ENCODE measurements at places on chromosomes 2 and 18. TPM values are rescaled to one million over a fixed set of nuclear protein-coding genes. Genes with fewer than 3 reads are reported as not detected.
A peak's percentile ranks its signal among the peaks of the same experiment; 100 is the strongest.

DNA sequence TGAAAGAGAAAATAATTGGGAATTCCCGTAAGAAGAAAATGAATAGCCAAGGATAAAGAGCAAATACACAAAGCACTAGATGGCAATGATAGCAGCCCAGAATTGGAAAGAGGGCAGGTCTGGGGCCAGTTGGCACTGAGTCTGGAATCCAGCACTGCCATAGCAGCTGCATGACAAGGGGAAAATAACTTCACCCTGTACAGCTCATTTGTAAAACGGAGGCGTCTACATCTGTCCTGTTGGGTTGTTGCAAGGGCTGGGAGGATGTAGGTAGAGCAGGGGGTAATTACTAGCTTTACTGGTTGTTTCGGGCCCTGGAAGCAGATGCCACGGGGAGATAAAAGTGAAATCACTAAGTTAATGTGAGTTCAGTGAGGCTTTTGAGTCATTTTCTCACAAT, 110.0 kb upstream of the RASGRP3 start:
- peak; percentile 88 for ATAC-seq

DNA sequence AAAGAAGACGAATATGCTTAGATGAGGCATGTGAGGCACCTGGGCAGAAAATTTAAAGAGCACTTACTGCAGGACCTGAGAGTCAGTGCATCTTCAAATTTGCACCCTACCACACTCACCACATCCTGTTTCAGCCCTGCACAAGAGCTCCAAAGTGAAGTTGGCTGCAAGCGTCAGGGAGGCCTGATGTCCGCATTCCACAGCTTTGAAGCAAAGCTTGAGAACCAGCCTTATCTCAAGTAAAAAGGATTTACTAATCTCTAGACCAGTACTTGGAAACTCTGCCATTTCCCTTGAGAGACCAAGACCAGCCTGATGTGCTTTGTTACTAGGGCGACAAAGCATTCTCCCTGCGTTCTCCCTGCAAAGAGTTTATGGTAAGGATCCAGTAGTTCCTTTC, 3.4 kb upstream of the ASNSD1 start:
- ATAC-seq, result no peak

DNA sequence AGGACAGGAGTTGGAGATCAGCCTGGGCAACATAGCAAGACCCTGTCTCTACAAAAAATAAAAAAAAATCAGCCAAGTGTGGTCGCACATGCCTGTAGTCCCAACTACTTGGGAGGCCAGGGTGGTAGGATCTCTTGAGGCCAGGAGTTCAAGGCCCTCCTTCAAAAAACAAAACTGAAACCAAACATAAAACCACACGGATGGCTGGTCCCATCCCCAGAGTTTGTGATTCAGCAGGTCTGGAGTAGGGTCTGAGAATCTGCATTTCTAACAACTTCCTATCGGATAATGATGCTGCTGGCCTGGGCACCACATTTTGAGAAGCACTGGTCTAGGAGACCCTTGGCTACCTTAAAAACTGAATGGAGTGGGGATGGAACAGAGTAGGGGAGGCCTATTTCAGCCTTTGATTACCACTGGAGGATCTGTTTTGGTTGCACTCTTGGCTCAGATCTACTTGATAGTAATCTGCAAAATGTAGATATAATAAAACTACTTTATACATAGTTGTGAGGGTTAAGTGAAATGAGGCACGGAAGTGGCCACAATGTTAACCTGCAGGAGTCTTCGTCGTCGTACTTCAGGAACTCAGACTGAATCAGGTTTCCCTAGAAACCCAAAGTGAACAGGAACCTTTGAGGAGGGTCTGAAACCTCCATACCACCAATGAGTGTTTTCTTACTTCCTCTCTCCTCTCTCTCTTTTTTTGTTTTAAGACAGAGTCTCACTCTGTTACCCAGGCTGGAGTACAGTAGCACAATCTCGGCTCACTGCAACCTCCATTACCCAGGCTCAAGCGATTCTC, 25.5 kb upstream of the NFE2L2 start:
- no peak for ATAC-seq

GRCh38 chr2:196088203-196088602, 19.6 kb upstream of the DNAH7 start:
- ATAC-seq, result no peak

DNA sequence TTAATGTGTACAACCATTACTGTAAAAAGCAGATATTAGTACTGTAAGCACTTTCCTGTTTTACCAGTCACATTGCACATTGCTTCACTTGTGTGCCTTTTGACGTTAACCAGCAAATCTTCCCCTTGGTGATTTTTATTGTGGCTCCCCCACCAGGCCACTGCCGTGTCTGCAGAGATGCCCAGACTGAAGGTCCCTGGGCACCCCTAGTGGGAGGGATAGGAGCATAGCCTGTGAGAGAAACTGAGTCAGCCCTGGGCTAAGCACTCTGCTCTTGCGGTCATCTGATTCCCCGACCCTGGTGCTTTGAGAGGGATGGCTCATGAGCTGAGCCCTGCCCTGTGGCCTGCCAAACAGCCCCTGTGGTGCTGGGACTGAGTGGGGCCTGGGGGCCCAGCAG, 73.4 kb downstream of the INPP4A start:
- ATAC-seq, result no peak

DNA sequence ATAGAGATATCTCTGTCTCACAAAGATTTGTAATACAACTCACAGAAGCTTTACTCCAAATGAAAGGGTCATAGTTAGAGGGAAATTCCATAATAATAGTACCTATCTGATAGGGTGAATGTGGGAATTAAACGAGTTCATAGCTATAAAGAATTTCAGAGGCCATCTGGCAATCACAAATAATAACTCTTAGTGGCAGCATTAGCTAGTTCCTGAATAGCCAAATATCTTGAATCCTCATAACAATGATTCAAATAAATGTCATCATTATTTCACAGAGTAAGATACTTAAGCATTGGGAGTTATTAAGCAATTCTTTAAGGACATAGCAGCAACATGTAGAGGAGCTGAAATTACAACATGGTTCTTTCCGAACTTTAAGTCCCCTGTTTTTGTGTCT, 1265.0 kb upstream of the PIK3C3 start:
- ATAC-seq, result no peak

The UGT1A5 gene
- total RNA-seq, result not detected
